Frontal cortex (tissue), 4 donors: ENCODE measurements at places on chromosomes 7 and 10. TPM values are rescaled to one million over a fixed set of nuclear protein-coding genes. Genes with fewer than 3 reads are reported as not detected.

PLAC9 gene
- total RNA-seq, result 0.82 TPM

DNA sequence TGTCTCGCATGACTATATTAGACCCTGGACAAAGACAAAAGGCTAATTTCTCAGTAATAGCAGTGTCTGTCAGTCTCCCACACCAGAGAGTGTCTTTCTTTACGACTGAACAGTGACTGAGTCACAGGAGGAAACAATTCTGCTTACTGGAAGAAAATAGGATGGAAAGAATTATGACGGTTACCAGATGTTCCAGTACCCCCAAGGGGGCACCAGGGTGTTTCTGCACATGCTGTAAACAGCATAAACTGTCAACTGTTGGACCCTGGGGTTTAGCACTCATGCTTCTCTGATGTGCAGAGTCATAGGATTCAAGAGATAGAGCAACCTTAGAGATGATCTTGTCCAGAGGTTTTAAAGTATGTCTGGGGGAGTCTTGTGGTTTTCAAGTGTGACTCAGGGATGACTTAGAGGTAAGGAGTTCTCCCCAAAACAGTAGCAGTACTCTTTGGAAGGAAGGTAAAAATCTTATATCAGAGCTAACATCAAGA is 291.7 kb downstream of the THSD7A start:
- no peak for DNase-seq

DNA sequence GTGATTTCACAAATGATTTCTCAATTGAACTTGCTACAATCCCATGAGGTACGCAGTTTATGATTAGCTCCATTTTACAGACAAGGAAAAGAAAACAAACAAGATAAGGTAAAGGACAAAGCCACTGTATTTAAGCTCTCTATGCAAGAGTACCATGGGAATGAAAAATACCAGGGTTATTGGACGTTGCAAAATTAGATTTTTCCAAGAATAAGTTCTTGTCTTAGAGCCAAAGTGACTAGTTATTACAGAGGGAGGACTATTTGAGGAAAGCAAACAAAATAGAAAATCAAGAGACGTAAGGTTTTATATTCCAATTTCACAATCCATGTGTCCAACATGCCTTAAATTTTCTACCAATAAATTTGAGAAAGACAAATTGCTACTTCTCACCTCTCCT is 97.9 kb upstream of the PTN start:
- DNase-seq, result no peak

GRCh38 chr7:47119261-47119865 is 462.5 kb downstream of the TNS3 start:
- DNase-seq, result no peak

GRCh38 chr10:104028823-104029520 is 56.7 kb downstream of the COL17A1 start:
- DNase-seq, result no peak

- DNase-seq, result no peak
Observed at GRCh38 chr7:90582164-90582563, 14.0 kb upstream of the CDK14 start.
